Breast epithelium (tissue), 4 donors: ENCODE measurements at places on chromosomes 13 and 19.

- no peak for DNase-seq
- no peaks in the 10 kb centered on the region for H3K4me1 ChIP-seq
- no peak overlapping the region for H3K27ac ChIP-seq
- no peaks in the 10 kb centered on the region for H3K27me3 ChIP-seq
- H3K4me3 ChIP-seq: no peak overlapping the region
These were observed 94.2 kb downstream of the ZDHHC20 start for GRCh38 chr13:21364916-21365315.

GRCh38 chr19:13920940-13921747 is 15.1 kb downstream of the CC2D1A start:
- H3K27ac ChIP-seq: no peak overlapping the region
- no peak overlapping the region for H3K4me3 ChIP-seq
- H3K36me3 ChIP-seq: peaks cover 7% of the 10 kb centered on the region
- no peak for DNase-seq
- no peaks in the 10 kb centered on the region for H3K27me3 ChIP-seq

- H3K27me3 ChIP-seq: no peaks in the 10 kb centered on the region
- no peaks in the 10 kb centered on the region for H3K4me1 ChIP-seq
- H3K27ac ChIP-seq: no peak overlapping the region
These were observed 891.5 kb downstream of the EFNB2 start for GRCh38 chr13:105643966-105644365.

DNA sequence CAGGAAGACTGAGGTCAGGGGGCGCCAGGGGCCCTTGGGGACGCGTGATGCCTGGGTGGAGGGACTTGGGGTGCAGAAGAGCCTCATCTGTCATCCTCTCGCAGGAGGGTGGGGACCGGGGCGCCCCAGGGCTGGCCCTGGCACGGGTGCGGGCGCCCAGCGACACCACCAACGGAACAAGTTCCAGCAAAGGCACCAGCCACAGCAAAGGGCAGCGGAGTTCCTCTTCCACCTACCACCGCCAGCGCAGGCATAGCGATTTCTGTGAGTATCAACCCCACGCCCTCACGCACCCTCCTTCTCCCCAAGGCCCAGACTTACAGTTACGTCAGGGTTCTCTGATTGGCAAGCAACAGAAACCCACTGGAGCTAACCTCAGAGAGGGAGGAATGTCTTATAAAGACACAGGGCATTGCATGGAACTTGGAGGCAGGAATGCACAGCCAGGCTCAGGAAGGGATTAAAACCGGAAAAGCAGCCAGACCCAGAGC is 29.4 kb downstream of the MARK4 start:
- no peaks in the 10 kb centered on the region for H3K27me3 ChIP-seq
- H3K4me3 ChIP-seq: no peak overlapping the region
- no peaks in the 10 kb centered on the region for H3K36me3 ChIP-seq
